ENCODE measurements at places on chromosomes 11 and 22.

DNA sequence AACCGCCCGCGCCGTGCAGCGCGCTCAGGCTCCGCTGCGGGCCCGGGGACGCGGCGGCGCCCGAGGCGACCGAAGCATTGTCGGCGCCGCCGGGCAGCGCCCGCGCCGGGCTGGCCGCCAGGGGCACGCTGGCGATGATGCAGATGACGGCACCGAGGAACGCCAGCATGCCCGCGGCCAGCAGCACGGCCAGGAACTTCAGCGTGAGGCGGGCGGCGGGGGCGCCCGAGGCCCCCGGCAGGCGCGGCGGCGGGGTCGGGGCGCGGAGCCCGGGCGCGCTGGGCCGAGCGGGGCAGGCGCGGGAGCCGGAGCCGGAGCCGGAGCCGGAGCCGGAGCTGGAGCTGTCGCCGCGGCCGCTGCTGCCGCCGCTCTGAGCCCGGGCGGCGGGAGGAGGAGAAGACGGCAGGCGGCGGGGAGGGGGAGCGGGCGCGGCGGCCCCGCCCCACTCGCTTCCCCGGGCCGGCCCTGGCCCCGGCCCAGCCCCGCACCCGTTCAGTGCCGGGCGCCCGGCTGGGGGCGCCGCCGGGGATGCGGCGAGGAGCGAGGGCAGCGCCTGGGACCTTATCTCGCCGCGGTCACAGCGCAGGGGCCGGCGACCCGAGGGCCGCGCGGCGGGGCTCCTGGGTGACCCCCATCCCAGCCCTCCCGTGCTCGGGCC is at the start of gene NPTXR:
Gene NPTXR, minus strand, starts transcription at position 372 of the 658 bp plus-strand sequence.
- peak; percentile 18 for DNase-seq

DNA sequence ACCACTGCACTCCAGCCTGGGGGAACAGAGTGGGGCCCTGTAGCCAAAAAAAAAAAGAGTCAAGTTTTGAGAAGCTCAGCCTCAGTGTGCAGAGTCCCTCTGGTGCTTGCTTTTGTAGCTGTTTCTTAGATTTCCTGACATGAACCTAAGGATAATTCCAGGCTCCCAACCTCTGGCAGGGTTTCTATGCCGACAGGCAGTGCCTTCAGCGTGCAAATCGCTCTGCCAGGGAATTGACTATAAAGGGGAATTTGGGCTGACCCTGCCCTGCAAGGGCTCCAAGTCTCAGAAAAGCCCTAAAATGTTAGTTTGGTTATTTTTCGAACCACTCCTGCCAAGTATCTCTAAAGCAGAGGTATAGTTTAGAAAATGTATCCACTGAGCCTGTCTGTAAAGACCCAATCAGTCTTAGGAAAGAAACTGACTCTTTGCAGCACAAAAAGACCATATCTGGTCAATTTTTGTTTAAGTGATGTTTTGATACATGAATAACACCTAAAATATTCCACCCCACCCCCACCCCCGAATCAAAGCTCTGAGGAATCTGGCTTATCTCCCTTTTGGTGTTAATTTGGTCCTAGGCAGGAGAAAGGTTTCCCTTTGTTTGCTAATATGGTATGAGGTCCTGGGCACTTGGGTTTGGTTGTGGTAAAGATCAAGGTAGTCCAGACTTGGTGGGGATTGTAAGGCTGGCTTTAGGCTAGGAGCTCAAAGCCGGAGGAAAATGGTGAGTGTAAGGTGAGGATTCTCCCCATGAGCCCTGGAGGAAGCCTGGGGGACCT is 49.7 kb downstream of the ANO1 start:
- DNase-seq, result no peak

DNA sequence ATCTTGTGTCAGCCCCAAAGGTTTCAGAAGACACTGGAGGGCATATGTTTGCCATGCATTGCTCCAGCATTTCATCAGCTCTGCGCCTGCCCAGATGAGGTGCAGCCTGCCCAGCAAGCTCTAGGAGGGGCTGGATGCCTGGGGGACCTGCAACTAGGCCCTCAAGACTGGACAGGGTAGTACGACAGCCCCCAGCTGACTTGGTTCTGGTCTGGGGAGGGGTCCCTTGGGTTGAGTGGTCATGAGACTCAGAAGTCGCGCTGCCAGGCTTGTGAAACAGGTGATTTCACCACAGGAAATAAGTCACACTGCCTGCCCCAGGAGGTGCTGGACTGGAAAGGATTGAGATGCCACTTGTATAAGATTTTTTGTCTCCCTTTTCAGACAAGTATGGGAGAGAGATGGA is 23.4 kb downstream of the TPBGL start:
- no peak for DNase-seq

GRCh38 chr11:125519256-125519655 is 23.2 kb upstream of the FEZ1 start:
- no peak for DNase-seq

DNA sequence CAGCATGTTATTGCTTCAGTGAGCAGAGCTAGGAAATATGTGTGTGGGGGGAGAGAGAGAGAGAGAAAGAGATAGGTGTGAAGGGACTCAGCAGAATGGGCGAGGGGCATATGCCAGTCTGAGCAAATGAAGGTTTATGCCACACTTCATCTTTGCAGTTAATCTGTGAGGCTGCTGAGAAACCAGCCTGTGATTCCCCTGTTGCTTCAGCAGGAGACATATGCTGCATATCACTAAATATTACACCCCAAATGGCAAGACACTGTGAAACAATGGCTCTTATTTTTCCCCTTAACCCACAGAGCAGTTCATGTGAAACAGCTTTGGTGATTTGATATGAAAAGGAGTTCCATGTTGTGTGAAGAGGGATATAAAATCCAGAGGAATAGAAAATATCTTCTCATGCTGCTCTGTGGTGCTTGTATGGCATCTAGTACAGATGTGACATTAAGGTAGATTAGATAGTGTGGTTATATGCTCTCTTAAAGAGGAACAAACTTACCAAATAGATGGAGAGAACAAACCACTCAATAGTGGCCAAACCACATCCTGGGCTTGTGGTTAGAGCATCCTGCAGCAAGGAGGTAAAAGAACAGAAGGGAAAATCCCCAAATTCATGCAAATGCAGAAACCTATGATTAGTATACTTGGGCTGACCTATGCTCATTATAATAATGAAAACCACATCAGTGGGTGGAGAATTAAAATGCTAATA is 864.2 kb downstream of the FAM181B start:
- DNase-seq, result peak; percentile 69

DNA sequence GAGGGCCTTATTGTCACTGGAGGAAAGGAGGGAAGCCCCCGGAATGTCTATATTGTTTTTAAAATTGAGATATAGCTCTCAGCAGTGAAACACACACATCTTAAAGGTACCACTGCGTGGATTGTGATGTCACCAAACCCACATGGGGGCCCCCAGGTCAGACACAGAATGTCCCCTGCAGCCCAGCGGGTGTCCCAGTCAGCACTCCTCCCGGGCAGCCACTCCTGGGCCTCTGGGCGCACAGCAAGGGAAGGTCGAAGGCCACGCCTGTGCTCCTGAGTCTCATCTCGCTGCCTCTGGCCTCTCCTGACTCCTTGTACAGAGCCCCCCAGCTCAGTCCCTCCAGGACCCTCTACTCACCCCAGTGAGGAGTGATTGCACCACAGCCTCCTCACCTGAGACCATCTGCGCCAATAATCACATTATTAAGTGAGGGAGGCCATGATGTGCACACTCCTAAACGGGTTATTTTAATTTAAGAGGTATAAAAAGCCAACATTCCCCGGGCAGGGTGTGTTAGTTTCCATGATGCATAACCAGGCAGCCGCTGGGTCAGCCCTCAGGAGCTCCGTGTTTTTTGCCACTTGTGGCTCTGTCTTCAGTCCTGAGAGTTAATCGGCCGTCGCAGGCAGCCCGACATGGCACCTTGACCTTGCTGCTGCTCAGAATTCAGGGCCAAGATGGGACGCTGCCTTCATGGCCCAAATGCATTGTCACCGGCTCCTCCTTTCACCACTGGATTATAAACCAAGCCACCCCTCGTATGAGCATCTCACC is 1089.3 kb downstream of the BRD1 start:
- no peak for DNase-seq

DNA sequence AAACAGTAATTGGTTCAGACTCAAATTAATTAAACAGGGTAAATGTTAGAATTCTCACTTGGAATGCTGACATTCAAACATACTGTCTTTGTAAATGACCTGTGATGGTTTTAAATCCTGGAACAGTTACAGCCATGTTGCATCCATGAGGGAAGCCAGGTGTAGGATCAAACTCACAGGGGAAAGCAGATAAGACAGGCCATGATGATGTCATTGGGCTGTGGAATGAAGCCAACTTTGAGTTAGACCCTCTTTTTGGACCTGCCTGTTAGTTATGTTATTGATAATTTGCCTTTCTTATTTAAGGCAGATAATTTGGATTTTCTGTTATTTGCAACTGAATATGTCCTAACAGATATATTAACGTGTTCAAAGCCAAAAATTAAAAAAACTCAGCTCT is 39.3 kb upstream of the ABTB2 start:
- DNase-seq, result no peak

DNA sequence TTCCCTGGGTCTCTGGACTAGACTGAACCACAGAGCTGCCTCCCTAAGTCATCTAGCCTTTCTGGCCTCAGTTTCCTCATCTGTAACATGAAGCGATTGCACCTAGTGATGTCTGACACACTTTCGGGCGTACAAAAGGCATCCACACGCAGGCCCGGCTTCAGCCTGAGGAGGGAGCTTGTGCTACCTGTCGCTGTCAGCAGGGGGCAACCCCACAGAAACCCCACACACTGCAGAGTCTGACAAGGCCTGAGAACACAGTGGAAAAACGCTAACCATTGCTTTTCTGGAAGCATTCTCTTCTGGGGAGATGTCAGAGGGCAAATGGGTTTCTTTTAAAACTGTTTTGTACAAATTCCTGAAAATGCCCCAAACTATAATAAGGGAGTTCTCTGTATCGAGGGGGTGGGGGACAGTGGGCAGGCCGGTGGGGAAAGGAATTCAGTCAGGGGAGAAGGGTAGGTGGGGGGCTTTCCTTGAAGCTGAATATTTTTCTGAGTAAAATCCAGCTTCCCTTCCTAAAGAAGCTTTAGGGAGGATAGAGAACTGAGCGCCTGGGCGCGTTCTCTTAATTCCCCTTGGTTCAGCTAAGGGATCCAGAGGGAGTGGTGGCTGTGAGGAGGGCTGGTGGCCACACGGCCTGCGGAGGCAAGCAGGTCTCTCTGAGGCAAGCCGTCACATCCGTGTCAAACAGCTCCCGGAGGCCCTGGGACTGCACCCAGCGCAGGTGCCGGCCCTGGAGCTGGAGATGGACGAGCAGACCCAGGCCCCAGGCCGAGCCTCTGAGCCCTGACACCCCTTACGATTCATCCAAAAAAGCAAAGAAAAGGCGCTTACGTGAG is 533 bp downstream of the ELF5 start:
- DNase-seq, result peak; percentile 37

DNA sequence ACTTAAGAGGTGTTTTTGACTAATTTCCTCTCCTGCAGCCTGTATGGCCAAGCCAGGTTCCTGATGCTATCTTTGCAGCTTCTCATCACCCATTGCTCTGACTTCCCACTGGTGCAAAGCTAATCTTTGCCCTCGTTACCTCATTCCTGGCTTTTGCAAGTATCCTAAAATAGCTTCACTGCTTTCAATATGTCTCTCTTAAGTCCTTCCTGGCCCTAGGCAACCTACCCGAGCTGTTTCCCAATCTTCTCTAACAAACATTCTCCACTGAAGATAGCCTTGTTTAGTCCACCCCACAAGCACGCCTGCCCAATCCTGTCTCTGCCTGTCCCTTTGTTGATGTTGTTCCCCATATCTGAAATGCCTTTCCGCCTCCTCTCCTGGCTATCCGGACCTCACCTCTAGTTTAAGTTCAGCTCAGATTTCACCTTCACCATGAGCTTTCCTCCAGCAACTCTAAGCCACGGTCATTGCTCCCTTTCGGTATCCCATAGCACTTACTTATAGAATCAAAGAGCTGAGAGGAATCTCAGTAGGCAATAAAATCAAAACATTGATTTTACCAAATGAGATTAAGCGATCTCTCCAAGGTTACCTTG is 30.1 kb upstream of the CECR2 start:
- DNase-seq, result no peak

- DNase-seq, result no peak
Observed at GRCh38 chr11:127998421-127998820, 588.9 kb downstream of the ETS1 start.

DNA sequence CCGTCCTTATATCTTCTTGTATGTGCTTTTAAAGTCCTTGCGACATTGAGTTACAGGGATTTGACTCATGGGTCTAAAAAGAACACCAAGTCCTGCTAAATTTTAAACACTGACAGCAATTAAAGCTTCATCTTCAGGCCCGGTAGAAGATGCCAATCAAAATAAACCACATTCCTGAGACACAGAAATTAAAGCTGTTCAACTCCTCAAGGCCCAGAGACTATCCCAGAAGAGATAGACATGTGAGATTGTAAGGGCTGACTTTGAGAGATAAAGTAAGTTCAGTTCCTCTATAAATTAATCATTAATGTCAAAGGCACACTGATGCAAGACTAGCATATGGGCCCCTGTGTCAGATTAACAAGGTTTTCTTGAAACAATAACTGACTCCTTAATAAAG is 49.8 kb downstream of the OSBPL5 start:
- no peak for DNase-seq

DNA sequence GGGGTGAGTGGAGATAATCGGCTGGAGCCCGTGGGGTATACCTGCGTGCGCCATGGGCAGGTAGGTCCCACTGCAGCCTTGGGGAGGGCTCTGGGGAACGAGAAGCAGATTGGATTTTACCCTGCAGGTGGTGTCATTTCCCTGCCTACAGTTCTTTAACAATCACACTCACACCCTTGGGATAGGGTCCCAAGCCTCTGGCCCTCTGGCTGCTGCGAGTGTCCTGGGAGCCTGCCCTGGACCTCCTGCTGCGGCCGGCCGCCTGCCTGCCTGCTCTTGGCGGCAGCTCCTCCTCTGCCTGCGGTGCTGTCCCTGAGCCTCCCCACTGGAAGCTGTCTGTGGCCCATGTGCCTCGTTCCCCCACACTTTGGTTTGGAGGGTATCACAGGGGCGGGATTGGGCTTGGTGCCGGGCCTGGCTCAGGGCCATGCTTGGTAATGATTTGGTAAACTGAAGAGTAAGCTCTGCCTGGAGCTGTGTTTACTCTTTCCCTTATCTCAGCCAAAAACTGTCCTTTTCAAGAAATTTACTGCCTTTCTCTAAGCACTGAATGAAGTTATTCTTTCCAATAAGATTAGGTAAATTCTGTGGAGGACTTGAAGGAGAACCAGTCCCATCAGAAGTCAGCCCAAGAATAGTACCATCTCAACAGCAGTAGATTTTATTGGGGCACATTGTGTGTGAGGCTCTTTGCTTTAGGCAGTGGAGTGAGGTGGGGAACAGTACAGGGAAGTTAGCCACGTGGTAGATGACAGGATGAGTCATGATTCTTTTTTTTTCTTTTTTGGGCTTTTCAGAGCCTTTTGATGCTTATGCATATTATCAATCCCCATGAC is 53.7 kb downstream of the TBC1D22A start:
- no peak for DNase-seq
